ENCODE measurements at places on chromosomes 2 and 18.
A peak's percentile ranks its signal among the peaks of the same experiment; 100 is the strongest.

DNA sequence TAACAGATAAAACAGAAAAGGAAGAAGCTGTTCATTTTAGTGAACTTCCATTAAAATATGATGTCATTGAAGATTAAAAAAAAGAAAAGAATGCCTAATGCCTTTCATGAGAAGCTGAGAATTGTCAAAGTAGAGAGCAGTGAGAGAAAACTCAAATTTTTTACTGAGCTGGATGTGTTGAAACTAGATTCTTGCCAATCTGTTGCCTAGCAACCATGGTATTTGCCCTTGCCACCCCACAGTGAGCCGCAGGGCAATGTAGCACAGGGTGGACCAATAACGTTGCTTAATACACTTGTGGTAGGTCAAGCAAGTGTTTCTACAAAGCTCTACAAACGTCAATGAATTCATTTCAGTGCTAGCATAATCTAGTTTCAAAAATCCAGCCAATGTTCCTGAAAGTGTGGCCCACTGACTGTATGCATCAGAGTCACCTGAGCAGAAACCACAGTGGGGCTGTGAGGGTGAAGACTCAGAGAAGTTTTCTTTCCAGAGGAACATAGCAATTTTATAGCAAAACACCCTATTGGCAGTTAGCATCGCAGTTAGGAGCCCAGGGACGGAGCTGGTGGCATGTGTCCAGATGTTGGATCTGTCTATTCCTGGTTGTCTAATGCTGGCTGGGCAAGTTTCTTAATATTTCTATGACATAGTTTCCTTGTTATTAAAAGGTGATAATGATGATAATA lies 132.2 kb downstream of the DOCK10 start:
- peak; percentile 75 for ATAC-seq

DNA sequence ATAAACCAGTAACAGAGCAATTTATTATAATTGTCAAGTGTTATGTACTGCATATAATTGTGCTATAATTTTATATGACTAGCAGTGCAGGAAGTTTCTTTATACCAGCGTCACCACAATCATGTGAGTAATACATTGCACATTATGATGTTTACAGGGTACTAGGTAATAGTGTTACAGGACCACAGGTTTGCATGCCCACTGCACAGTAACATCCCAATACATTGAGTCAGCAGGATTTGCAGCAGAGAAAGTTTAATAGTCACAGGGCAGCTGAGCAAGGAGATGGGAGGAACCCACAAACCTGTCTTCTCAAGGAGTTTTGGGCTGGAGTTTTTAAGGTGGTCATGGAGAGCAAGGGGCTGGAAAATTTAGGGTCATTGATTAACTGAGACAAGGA lies 1042.9 kb upstream of the ACVR2A start:
- ATAC-seq = peak; percentile 33

DNA sequence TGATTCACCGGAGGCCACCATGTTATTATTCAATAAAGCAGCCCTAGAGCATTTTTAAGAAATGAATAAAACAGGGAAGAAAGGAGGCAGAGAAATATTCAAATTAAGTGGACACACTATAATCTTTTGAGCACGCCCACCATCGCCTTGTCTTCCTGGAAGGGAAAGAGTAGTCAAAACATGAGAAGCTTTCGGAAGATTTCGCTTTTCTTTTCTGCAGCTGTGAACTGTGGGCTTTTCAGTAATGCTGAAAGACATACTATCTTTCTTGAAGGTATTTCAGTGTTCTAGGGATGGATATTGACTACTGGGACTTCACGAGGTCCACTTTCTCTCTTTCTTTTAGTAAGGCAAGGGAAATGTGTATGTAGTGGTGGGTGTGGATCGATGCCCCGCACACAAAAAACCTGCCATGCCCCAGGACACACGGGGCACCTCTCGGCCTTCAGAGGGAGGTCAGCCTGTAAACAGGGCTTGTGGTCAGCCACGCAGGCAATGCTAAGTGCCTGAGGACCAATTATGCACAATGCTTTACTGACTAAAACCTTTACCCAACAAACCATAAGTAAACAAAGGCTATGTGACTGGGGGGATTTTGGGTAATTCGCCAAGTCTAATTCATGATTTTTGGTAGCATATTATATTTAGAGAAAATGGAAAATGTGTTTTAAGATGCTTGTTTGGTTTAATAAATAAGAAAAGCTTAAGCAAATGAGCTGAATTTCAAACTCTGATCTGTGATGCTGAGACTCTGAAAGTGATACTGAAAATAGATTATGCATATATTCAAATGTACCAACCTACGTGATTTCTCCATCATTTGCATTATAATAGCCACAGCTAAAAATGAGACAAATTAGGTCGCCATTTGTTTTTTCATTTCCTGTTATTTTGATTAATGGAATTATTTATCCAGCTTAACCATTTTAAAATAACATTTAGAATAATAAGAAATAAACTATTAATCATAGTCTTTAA lies 130.5 kb downstream of the ZNF516 start:
- no peak for ATAC-seq

GRCh38 chr2:177817300-177817699 lies 255.3 kb downstream of the PDE11A start:
- no peak for ATAC-seq

- peak; percentile 39 for ATAC-seq
These were observed 54.0 kb upstream of the IMP4 start for GRCh38 chr2:130288467-130289403.

DNA sequence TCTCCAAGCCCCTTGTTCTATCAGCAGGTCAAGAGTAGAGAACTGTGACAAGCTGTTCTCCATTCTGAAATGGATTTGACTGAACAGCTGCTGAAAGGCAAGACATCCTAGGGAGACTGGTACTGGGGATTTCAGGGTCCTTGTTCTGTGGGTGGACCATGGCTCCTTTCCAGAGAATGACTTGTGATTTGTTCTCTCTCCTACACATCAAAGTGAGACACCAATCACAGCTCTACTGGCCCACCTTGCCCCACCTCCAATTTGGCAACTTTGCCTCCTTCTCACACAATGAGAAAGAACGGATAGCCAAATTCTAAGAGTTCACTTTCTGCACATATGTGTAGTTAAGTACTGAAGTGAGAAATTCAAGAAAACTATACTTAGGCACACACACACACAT lies 67.4 kb downstream of the BCL11A start:
- no peak for ATAC-seq

GRCh38 chr2:156800065-156800653 lies 364.0 kb downstream of the GPD2 start:
- ATAC-seq = no peak

DNA sequence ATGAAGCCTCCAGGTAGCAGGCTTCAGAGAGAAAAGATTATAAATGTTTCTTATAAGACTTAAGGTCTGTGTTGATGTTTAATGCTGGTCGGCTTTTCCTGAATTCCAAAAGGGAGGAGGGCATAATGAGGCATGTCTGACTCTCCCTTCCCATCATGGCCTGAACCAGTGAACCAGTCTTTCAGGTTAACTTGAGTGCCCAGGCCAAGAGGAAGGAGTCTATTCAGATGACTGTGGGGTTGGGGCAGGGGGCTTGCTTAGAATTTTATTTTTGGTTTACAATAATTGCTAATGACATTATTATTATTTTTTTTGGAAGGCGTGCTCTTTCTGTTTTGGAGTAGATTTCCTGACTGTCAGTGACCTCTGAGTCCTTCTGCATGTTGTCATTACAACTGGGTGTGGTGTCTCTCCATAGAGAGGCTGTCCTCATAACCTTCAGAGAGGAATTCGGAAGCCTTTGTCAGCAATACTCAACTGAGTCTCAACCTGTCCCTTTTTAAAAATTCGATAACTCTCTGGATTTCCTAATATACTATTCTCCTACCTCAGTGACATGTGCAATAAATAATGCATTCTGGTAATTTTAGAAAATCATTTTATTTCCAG lies 275.1 kb upstream of the CXCR4 start:
- peak; percentile 72 for ATAC-seq

DNA sequence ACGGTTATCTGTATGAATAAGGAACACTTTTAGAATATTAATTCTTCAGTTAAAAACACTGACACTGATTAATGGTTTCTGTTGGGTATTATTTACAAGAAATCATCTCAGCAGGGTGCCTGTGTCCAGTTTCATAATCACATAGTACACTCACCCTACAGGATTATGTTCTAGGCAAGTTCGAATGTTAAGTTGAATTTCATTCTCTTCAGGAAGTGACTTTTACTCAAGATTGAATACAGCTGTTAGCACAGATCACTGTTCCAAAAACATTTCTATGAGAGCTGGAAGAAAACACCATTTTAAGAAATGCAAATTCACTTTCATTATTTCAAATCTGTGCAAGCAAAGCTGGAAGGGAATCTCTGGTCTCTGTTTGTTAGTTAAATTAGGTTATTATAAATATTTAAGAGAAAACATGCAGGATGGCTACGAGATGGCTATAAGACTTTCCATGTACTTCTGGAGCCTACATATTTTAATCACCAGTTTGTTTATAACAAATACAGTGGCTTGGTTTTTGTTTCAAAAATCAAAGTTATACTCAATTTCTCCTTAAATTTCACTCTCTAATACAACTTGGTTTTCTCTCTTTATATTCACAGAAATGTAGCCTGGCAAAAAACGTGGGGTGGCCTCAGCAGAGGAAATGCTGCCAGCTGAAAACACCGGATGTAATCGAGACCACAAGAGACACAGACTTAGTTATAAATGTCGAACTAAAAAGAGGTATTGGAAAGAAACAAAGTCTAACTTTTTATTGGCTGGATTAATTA lies 65.8 kb downstream of the RBMS1 start:
- ATAC-seq = peak; percentile 30

- no peak for ATAC-seq
These were observed 177.9 kb downstream of the NRP2 start for GRCh38 chr2:205860181-205860580.

DNA sequence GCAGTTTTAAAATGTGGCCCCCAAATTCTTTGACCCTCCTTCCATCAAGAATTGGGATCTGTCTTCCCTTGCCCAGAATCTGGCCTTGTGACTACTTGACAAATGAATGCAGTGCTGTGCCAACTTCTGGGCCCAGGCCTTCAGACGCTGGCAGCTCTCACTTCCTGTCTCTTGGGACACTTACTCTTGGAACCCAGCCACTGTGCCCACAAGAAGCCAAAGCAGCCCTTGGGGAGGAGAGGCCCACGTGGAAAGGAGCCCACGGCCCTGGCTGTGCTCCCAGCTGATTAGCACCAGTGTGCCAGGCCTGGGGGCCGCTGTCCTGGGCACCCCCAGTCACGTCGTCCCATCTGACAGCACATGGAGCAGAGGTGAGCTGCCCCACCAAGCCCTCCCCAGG lies 56.6 kb downstream of the RPL37A start:
- peak; percentile 34 for ATAC-seq

DNA sequence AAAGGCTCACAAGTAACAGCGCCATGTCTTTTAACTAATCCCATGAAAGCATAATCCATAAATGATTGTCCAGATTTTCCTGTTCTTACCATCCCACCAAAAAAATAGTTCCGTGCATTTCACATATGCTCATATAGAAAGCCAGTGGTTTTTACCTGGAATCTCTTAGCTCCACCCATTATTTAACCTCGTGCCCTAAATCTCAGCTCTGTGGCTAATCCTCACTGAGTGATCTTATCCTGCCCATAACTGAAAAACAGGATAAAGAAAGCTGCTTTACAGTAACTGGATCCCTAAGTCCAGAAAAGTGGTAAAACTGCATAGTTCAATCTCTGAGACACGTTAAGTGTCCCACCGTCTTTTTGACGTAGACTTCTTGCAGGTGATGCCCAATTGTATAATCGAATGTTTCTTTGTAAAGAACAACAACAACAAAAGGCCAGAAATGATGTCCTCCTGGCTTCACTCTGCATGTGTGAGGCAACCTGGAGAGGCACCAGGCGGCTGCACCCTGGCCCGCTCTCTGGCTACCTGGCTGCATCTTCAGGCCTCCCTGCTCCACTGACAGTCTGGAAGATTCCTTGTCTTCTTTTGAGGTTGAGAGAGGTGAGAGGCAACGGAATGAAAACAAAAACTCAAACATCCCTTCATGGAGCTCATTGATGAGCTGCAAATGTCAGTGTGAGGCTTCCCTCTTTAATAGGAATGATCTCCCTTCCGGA lies 38.6 kb downstream of the FEZ2 start:
- no peak for ATAC-seq

DNA sequence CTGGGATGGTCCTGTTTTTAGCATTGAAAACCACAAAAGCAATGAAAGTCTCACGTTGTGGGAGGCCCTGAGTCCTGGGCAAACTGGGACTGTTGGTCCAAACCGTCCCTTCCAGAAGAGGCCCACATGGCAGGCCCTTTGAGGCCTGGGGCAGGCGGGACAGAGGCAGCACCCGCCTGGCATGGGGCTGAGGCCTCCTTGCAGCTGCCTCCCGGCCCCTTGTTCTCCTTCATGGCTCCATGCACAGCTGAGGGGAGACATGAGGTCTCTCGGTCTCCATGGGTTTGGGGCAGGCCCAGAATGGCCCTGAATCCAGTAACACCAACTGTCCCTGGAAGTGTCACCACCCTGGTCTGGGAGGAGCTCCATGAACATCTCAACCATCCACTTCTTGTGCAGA lies 61.9 kb downstream of the RRM2 start:
- ATAC-seq = peak; percentile 10

GRCh38 chr2:156803243-156803642 lies 367.1 kb downstream of the GPD2 start:
- ATAC-seq = no peak

DNA sequence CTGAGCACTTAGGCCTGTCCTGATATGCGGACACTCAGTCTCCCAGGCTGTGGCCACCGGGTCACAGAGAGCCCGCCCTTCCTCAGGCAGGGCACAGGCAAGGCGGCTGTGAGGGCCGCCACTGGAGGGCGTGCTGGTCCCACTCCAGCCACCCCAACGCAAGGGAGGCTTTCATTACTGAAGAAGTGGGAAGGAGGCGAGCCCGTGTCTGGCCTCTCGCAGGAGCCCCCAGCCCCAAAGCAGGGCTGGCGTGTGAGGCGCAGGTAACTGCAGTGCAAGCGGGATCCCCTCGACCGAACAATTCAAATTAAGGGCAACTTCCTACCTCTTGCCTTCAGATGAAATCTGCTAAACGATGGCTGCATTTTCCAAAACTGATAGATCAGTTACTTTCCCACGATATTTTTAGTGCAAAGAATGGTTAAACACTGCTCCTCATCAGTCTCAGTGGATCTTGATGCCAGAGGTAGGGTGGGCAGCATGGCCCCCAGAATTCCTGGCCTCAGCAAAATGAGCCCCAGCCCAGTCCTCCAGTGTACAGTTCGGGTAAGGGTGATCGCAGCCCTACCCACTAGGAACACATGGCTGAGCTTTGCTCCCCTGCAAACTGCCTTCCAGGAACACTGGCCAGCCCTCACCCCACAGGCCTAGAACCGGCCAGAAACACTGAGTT lies 97.2 kb downstream of the SEPTIN10 start:
- ATAC-seq = peak; percentile 65
